ENCODE measurements at places on chromosomes 6 and 20.

DNA sequence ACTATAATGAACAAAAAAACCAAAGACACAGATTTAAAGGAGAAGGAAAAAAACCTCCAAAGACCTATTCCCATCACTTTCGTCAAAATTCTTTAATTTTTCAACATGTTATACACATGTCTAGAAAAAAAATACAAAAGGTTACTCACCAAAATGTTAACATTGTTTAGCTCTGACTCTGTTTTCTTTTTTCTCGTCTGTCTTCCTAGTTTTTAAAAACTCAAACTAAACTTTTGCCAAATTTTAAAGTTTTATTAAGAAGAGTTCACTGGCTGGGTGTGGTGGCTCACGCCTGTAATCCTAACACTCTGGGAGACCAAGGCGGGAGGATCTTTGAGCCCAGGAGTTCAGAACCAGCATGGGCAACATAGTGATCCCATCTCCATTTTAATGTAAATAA, 10.8 kb downstream of the MCUR1 start:
- DNase-seq: no peak

GRCh38 chr20:50568549-50568942, 58.4 kb downstream of the PTPN1 start:
- DNase-seq: no peak

DNA sequence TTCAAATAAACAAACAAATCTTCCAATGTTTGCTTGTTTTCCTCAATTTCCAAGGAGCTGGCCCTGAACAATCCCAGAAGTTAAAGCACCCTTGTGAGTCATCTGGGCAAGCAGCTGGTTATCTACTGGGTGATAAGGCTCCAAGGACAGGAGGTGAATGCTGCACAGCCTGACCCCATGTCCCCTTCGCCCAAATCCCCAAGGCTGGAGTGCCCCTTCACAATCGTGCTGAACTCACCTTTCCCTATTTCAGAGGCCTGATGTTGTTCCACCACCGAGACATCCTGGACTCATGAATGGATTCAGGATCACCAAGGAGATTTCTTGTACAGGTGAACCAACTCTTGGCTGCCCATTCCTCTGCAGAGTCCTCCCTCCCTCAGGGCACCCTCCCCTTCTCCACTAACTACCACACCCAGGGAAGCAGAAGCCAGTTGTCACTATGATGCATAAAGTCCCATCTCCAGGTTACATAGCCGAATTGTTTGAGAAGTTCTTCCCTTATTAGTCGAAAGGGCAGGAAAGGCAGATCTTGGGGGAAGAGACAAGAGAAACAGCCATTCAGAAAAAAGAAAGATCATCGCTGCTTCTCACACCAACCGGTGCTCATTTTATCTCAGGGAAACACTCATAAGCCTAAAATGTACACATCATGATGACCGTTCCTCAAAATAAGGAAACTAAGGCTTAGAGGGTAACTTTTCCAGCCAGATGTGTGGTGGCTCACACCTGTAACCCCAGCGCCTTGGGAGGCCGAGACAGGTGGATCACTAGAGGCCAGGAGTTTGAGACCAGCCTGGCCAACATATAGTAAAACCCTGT, 138.8 kb upstream of the RREB1 start:
- DNase-seq: no peak

DNA sequence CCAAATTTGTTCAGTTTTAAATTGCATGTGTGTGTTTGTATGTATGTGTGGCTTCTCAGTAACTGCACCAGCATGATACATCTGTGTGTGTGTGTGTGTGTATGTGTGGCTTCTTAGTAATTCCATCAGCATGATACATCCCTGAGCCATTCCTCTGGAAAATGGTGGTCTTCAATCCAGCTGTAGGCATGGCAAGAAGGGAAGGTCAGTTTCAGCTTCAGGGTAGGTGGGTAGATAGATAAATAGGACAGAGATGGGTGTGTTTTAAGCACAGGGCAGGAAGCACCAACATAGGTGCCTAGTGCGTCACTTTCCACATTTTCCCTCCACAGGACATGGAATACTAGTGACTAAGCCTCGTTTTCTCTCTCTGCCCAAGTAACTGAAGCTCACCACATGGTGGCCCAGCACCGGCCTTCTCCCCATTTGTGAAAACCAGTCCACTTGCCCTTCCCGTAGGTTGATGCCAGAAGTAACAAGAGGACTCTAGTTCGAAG, 82.9 kb downstream of the RPP40 start:
- DNase-seq: no peak

DNA sequence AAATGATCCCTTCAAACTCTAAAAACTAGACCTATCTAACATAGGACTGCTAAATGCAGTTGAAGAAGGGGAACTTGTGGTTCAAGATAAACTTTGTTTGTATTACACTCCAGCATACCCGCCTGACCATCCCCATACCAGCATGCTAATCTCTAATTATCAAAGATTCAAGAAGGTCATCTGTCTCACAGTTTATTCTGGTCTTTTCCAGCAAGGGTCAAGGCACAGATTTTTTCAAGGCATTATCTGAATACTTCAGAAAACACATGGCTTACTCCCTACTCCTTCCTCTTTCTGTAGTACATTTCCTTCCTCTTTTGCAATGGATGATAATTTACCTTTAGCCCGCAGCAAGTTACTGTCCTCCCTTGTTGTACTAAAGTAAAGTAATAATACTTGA, 174.1 kb downstream of the PKHD1 start:
- no peak for DNase-seq

- DNase-seq: peak; percentile 9
Observed at GRCh38 chr20:10047427-10047826, 12.6 kb downstream of the ANKEF1 start.
